ENCODE measurements at places on chromosomes 4 and X.

- DNase-seq: no peak
Measured at GRCh38 chr4:22416403-22416802, 99.5 kb downstream of the ADGRA3 start.

DNA sequence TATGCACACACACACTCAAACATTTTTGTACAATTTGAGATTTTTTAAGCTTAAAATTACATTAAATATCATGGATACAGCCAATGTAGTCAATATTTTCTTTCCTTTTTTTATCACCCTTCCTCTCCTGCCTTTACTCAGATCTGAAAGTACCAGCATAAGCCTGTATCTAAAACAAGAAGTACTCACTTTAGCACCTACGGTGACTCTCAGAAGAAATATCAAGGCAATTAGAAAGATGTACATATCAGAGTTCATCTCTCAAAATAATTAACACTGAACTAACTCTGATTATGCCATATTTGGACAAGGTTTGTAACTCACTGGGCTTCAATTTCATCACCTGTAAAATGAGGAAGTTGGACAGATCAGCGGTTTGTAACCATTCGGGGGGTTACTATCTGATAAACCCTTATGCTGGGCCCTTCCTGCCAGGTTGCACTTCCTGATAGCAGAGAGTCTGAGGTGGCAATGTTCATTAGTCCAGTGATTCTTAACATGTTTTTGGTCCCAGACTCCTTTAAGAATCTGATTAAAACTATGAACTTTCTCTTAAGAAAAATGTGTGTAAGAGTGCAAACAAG, 5.7 kb upstream of the GPR174 start:
- no peak for DNase-seq

- DNase-seq: peak; percentile 99
Measured at GRCh38 chr4:143513314-143514168, at the start of gene SMARCA5. Gene SMARCA5, plus strand, starts transcription at chr4:143513702. Its CDS starts 223 bp downstream, at chr4:143513925.

DNA sequence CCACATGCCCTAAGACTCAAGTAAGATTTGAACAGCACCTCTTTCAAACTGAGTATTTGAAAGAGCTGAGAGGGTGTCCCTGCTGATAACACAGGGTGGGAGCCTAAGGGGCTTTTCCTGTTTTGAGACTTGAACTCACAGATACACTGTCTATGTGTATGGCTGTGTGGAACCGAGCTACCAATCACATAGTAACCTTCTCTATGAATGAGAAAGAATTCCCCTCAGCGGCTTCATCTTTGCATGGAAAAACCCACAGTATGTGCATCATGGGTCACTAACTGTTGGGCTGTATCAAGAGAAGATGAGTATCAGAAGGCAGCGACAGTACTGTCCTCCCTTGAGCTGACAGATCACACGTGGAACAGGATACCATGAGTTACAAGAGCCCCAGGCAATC, 336.3 kb downstream of the AFF2 start:
- no peak for DNase-seq

- DNase-seq: no peak
Measured at GRCh38 chr4:186871856-186872255, 148.2 kb upstream of the FAT1 start.

GRCh38 chr4:160038615-160039014, 935.7 kb downstream of the RAPGEF2 start:
- DNase-seq: no peak

GRCh38 chr4:15031197-15031596, 28.9 kb downstream of the CPEB2 start:
- DNase-seq: no peak

- peak; percentile 60 for DNase-seq
Measured at GRCh38 chrX:81195712-81196111, 6.0 kb downstream of the HMGN5 start.

- no peak for DNase-seq
Measured at GRCh38 chr4:182593402-182593801, 323.8 kb downstream of the DCTD start.

- peak; percentile 80 for DNase-seq
Measured at GRCh38 chrX:154411981-154412340, 622 bp downstream of the TAFAZZIN start.

DNA sequence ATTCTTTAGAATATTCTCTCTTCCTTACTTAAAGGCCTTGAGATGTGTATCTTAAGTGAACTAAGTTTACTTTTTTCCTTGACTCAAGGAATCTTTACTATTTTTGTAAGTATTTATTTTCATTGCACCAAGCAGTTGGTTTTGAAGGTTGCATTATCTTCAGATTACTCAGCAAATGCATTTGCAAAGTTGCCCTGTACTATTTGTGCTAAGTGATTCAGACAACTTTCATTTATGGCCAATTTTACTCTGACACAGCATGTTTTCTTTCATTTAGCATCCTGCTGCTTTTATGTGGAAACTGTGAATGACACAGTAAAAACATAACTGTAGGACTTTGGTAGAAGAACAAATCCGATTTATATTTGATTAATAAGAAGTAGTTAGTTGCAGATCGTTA, 191.0 kb downstream of the CCSER1 start:
- DNase-seq: no peak

- no peak for DNase-seq
Measured at GRCh38 chr4:102543030-102543928, 42.1 kb downstream of the NFKB1 start.

DNA sequence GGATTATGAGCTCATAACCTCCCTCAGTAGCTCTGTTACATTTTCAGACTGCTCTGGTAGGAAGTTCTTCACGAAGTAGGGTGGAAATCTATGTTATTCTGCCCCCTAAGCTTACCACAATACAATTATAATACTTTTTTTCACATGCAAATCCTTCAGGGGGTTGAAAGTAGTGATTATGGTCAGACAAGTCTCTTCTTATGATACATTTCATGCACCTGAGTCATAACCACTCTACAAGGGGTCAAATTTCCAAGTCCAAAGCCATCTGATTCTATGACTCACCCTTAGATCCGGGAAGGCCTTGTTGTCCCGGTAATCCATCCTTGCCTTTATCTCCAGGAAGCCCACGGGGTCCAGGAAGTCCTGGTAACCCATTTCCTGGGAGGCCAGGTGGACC, 95.2 kb downstream of the ATG4A start:
- no peak for DNase-seq

Measured in neural progenitor cell (in vitro differentiated cells).